ENCODE measurements at places on chromosomes 2 and 18.

GRCh38 chr2:238790126-238790832, 57.6 kb upstream of the TWIST2 start:
- no peak for DNase-seq

DNA sequence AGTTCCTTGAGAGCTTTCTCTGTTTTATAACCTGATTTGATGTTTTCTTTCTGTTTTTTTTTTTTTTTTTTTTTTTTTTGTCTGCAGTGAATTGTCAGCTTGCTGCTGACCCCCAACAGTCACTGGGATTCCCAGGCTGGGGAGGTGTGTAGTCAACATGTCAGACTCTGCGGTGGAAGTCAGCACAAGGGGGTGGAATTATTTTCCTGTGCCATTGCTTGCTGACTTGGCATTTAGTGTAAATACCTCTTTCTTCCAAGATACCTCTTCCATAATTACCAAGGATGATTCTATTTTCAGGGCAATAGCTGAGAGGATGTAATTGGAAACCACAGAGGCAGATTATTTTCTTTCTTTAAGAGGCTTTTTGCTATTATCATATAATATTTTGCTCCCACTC, 266.3 kb downstream of the CCDC85A start:
- DNase-seq = no peak

GRCh38 chr2:64234785-64235184, 90.6 kb upstream of the PELI1 start:
- DNase-seq = no peak

GRCh38 chr2:83595121-83595690, 863.9 kb downstream of the SUCLG1 start:
- no peak for DNase-seq

DNA sequence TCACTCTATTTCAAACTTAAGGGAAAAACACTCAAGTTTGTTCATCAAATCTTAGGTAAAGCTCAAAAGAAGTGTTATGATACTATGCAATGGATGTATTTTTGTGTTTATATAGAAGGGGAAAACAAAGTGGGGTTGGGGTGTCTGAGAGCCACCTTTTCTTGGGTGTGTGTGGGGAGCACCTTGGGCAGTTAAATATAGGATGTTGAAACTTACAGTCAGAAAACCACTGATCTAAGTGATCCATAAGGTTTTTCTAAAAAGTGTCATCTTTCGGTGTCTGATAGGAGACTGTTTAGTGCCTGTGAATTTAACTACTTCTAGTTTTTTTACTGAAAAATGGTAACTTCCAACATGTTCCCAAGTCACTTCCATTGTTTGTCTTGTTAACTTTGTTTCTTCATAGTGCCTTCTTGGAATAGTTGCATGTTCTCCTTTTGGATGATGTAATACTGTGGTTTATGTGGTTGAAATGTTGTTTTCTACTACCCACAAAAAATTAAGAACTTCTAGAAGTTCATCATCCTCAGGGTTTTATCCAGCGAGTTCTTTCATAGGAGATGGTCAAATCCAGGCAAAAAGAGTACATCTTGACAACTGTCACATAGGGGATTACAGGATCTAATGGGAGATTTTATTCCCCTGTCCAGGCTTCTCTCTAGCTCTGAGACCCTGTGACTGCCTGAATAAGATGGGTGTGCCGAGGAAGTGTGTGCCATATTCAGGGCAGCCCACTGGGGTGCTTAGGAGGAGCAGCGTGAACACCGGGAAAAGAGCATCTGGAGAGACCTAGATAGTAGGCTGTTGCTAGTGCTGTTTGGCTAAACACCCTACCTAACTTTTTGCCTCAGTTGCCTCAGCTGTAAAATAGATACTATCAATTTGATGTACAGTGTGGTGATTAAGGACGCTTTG, 46.2 kb downstream of the CAB39 start:
- no peak for DNase-seq
